ENCODE measurements at places on chromosomes 13 and 19. TPM values are rescaled to one million over a fixed set of nuclear protein-coding genes. Genes with fewer than 3 reads are reported as not detected.

- DNase-seq, result no peak
Measured at GRCh38 chr13:75312884-75313520, 169.0 kb downstream of the TBC1D4 start.

- no peak for DNase-seq
Measured at GRCh38 chr13:23081901-23082300, 98.9 kb upstream of the SGCG start.

SNRNP70 gene
- total RNA-seq, result 326 TPM

PRRG2 gene
- total RNA-seq, result 1.9 TPM

DNA sequence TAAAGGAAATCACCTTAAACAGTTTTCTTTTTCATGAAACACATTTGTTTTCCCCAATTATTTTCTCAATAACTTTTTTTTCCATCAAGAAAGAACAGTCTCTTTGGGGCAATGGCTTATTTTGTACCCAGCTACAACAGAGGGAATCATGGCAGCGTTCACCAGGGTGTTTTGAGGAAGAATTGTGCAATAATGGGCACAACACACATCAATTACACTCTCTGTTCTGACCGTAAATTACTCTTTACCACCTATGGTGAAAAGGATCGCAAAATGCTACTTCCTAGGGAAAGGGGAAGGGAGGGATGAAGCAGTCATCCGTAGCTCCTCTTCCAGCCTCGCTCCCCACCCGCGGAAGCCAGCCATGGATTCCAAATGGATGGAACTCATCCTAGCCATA lies 38.6 kb downstream of the TMTC4 start:
- DNase-seq, result no peak

DNA sequence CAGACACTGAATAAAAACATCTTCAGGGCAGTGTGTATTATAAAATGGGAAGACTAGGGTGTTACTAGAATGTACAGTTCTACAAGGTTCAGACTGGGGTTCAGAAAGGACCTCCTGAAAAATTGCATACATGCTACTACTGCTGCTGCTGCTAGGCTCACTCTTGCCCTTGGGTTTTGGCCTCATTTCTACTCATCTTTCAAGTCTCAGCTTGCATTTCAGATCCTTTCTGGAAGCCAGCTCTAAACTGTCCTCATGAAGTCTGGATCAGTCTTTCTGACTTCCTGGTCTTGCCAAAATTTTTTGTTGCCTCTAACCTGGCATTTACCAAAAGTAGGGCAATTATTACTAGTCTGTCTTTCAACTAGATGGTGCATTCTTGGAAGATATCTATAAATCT lies 393.3 kb downstream of the DIAPH3 start:
- DNase-seq, result peak; percentile 25

DNA sequence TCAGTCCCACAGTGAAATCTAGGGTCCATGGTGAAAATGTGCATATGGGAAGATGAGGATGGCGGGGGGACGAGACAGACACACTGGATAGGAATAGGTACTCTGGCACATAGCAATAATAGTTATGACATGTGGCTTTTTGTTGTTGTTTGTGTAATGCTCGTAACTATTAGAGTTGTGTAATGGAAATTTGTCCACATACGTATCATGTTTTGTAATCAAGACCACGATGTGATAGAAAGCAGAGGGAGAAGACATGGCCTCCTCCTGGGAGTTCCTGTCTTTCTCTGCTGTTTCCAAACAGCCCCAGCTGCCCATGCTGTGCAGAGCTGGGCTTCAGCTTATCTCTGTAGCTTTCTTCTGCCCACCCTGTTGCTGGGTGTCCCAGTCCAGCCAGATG lies 185.3 kb upstream of the TMTC4 start:
- no peak for DNase-seq

SULT2B1 gene
- total RNA-seq, result not detected

- DNase-seq, result no peak
Measured at GRCh38 chr13:35826626-35827254, 304.4 kb downstream of the DCLK1 start.

DNA sequence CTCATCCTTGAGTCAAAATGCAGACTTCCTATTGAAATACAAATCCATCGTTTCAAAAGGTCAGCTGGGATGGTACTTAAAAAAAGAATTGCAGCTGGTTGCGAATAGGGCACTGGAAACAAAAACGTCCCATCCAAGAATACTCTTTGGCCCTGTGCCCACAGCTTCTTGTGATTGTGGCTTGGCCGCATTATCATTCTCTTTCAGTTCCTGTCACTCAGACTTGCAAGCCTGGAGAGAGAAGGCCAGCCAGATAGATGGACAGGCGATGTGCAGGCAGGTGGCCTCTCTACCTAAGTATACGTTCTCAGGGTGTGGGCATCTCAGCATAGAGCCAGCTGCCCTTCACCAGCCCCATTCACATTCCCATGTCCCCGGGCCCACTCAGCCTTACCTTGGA lies 208.5 kb upstream of the ZNF536 start:
- no peak for DNase-seq

QPCTL gene
- total RNA-seq, result 28.5 TPM

CD70 gene
- total RNA-seq, result 143 TPM

SIGLEC7 gene
- not detected for total RNA-seq

DNA sequence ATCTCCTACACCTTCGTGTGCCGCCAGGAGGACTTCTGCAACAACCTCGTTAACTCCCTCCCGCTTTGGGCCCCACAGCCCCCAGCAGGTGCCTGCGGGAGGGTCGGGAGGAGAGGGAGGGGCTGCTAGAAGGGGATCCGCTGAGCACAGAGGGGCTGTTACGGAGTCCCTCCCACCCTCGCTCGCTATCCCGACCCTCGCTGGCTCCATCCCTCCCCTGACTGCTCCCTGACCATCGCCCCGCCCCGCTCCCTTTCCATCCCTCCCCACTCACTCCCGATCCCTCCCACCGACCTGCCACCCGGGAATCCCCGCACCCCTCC lies 780 bp downstream of the CD177 start:
- DNase-seq, result no peak

RXFP2 gene
- not detected for total RNA-seq

DNA sequence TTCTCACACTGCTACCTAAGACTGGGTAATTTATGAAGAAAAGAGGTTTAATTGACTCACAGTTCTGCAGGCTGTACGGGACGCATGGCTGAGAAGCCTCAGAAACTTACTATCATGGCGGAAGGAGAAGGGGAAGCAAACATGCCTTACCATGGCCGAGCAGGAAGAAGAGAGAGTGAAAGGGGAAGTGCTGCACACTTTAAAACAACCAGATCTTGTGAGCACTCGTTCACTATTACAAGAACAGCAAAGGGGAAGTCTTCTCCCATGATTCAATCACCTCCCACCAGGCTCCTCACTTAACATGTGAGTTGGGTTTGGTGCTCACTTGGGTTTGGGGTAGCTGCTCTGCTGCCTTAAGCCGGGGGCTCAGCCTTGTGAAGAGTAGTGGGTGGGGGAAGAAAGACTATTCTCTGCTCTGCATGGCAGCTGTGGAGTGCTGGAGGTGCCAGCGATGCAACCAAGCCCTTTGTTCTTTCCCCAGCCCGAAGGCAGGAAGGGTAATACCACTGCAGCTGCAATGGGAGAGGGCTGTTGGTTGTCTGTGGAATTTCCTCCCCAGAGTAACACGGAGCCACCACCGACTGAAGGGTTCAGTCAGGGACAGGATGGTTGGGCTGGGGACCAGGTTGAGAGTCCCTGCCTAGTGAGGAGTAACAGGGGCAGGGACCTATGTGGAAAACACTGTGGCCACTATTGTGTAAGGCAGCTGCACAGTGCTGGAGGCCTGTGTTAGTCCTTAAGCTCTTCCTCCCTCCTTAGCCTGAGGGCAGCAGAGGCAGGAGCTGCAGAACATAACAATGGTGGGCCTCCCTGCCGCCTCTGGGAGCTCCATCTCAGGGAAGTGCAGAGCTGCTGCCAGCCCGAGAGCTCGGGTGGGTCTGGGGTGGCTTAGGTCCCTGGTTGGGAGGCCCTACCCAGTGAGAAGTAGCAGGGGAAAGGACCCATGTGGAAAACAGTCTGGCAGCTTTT lies 1262.5 kb downstream of the EFNB2 start:
- DNase-seq, result no peak

SYT3 gene
- total RNA-seq, result 5.7 TPM

- peak; percentile 55 for DNase-seq
Measured at GRCh38 chr13:33285420-33286124, at the start of gene STARD13. TSS of gene STARD13 (minus strand) at chr13:33285755. CDS start at chr13:33285638, 117 bp downstream.

MBD3L3 gene
- total RNA-seq, result 2.6 TPM

DNA sequence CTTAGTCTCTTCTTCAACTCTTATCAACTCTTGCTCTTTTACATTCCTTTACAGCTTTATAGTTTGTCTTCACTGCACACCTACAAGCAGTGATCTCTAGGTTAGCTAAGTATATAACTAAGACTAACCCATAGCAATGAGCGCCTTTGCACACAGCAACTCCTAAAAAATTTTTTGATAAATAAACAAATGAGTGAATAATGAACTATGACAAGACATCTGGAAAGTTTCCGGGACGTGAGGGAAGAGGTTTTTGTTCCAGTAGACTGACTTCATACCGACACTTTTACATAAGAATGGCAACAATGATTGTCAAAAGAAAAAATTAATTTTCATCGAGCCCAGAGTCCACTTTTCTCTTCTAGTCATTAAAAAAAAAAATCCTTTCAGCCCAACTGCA lies 98.3 kb downstream of the ELF1 start:
- peak; percentile 8 for DNase-seq

DNA sequence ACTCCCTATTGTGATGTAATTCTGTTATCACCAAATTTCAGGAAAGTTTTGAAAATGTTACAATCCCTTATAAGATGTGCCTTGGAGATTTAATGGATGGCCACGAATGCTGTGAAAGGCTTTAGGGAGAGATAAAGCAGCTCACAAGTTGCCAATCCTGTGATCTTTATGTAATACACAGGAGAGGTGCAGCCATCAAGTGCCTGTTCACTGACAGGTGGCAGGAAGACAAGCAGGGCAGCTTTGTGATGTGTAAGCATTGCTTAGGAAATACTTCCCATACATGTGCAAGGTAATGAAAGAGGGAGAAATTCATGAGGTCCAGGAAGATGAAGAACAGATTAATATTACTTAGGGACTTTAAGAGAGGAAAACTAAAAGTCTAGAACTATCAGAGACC lies 628.8 kb downstream of the SLITRK6 start:
- DNase-seq, result no peak

GRCh38 chr19:18113827-18114226 lies 16.2 kb downstream of the MAST3 start:
- DNase-seq, result no peak

ZNF543 gene
- 9.6 TPM for total RNA-seq

GRCh38 chr13:79282976-79283375 lies 123.1 kb downstream of the RBM26 start:
- no peak for DNase-seq

DNA sequence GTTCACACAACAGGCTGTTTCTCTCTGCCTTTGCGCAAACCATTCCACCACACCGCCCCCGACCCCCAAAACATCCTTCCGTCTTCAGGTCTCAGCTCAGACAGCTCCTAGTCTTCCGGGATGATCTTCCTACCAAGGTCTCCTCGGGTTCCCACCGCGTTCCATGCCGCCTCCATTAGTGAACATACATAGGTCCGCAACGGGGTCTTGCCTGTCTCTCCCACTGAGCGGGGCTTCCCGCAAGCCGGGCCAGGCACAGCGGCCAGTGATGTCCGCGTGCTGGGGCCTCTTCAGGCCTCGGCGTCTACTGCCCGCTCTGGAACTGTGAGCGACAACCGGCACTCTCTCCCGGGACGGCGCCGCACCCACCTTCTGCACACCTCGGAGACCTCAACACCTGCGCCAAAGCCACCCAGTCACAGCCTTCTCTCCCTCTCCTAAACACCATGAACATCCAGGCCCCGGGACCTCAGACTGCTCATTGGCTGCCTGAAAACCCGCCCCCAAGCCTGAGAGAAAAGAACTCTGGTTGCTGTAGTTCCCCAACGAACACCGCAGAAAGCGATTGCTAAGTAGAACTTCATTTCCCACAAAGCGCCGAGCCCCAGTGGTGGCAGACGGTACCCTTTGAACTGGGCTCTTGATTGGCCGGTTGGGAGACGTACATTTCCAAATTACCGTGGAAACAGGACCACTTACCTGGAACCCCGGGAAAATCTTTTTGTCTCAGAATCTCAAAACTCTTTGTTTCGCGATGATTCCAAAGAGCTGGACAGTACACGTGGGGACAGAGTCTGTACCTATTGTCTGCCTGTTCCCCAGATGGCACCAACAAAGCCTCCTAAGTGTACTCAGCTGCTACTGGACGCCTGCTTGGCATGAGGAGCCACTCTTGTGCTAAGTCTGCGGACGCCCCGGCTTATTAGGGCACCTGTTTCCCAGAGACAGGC lies 9.5 kb downstream of the DYRK1B start:
- DNase-seq, result peak; percentile 99

DNA sequence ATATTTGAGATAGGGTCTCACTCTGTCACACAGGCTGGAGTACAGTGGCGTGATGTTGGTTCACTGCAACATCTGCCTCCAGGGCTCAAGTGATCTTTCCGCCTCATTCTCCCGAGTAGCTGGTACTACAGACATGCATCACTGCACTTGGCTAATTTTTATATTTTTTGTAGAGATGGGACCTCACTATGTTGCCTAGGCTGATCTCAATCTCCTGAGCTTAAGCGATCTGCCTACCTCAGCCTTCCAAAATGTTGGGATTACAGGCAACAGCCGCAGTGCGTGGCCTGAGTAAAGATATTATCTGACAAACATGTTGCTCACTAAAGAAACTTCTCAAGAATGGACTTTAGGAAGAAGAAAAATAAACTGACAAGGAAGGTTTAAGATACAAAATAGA lies 125.4 kb upstream of the ABCC4 start:
- DNase-seq, result no peak

GRCh38 chr19:2270157-2270422 lies 11.9 kb downstream of the PEAK3 start:
- no peak for DNase-seq

- DNase-seq, result no peak
Measured at GRCh38 chr13:36918246-36919131, 1.5 kb downstream of the SMAD9 start.

GRCh38 chr19:7159105-7159933 lies 89.8 kb downstream of the ZNF557 start:
- DNase-seq, result peak; percentile 91

- DNase-seq, result no peak
Measured at GRCh38 chr19:17090583-17090982, 15.0 kb downstream of the MYO9B start.

DNA sequence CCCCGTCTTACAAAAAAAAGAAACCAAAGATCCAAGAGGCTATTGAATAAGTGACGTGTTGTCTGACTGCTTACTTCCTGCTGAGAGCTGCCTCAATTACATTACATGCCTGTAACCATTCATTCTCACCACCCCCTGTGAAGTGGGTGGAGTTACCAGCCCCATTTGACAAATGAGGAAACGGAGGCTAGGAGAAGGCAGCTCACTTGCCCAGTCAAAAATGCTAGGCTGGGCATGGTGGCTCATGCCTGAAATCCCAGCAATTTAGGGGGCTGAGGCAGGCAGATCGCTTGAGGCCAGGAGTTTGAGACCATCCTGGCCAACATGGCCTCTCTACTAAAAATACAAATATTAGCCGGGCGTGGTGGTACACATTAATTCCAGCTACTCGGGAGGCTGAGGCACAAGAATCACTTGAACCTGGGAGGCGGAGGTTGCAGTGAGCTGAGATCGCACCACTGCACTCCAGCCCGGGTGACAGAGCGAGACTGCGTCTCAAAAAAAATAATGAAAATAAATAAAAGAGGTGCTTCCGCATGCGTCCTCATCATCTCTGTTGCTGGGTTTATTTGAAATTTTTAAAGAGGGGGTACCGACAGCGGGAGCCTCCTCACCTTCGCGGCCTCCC lies 499 bp downstream of the LSM7 start:
- peak; percentile 56 for DNase-seq

Data from G401 (cell line).